Right atrium auricular region (tissue), 2 donors: ENCODE measurements at places on chromosomes 3 and 15. TPM values are rescaled to one million over a fixed set of nuclear protein-coding genes. Genes with fewer than 3 reads are reported as not detected.

Gene ATP10A
- 6.0 TPM for total RNA-seq

Gene MYL3
- 223 TPM for total RNA-seq

Gene ERICH6
- total RNA-seq, result not detected

Gene DZIP1L
- 4.6 TPM for total RNA-seq

Gene ROBO1
- 19.7 TPM for total RNA-seq

Gene SCN5A
- total RNA-seq, result 118 TPM

Gene STX19
- not detected for total RNA-seq

Gene P2RY1
- 3.1 TPM for total RNA-seq

Gene RAB5A
- 39.7 TPM for total RNA-seq

Gene TCF12
- total RNA-seq, result 35.2 TPM

Gene STXBP5L
- total RNA-seq, result not detected

Gene AKAP13
- 293 TPM for total RNA-seq

Gene CPB1
- total RNA-seq, result 0.41 TPM

Gene RASGRF1
- total RNA-seq, result 1.0 TPM
